ENCODE measurements at places on chromosomes 4 and X. TPM values are rescaled to one million over a fixed set of nuclear protein-coding genes. Genes with fewer than 3 reads are reported as not detected.

CNGA1 gene
- total RNA-seq: 7.2 TPM

RAB40AL gene
- 0.68 TPM for total RNA-seq

ELOVL6 gene
- 29.1 TPM for total RNA-seq

GBA3 gene
- total RNA-seq: 0.12 TPM

ETDB gene
- total RNA-seq: not detected

CHIC1 gene
- 1.8 TPM for total RNA-seq

COL25A1 gene
- 0.04 TPM for total RNA-seq

PDCL2 gene
- 0.28 TPM for total RNA-seq

WAS gene
- 1.2 TPM for total RNA-seq

TNMD gene
- not detected for total RNA-seq

SYTL5 gene
- 3.9 TPM for total RNA-seq

GAGE12H gene
- not detected for total RNA-seq

CRMP1 gene
- 1.8 TPM for total RNA-seq

SLITRK2 gene
- not detected for total RNA-seq

ZCCHC18 gene
- total RNA-seq: not detected

LRP2BP gene
- total RNA-seq: 0.60 TPM

SLIT2 gene
- 2.5 TPM for total RNA-seq

S100G gene
- total RNA-seq: not detected

ATOH1 gene
- not detected for total RNA-seq

GLA gene
- 16.9 TPM for total RNA-seq

ABLIM2 gene
- 20.1 TPM for total RNA-seq

MAGEA1 gene
- total RNA-seq: not detected

XPNPEP2 gene
- total RNA-seq: 0.36 TPM

GAGE1 gene
- not detected for total RNA-seq

FSTL5 gene
- not detected for total RNA-seq

IL3RA gene
- 1.2 TPM for total RNA-seq

RAB41 gene
- total RNA-seq: not detected

PASD1 gene
- total RNA-seq: not detected

FAM184B gene
- total RNA-seq: 0.16 TPM

GC gene
- total RNA-seq: 0.40 TPM

FRMD7 gene
- total RNA-seq: not detected

KDR gene
- total RNA-seq: 4.2 TPM

CT47A1 gene
- total RNA-seq: not detected

FAM114A1 gene
- total RNA-seq: 33.2 TPM

ARX gene
- total RNA-seq: not detected

DKK2 gene
- total RNA-seq: not detected

CCDC158 gene
- total RNA-seq: not detected

C4orf36 gene
- total RNA-seq: 2.4 TPM

LRCH2 gene
- 0.12 TPM for total RNA-seq

CUL4B gene
- total RNA-seq: 37.2 TPM

HAUS7 gene
- 16.6 TPM for total RNA-seq

OPHN1 gene
- 4.7 TPM for total RNA-seq

GDPD2 gene
- total RNA-seq: 0.96 TPM

All from esophagus mucosa (tissue), 1 donor.